NCI-H510A treated with DMSO at 0.1 percent for 48 hours (cell line): ENCODE measurements at places on chromosomes 1 and 21.
A peak's percentile ranks its signal among the peaks of the same experiment; 100 is the strongest.

DNA sequence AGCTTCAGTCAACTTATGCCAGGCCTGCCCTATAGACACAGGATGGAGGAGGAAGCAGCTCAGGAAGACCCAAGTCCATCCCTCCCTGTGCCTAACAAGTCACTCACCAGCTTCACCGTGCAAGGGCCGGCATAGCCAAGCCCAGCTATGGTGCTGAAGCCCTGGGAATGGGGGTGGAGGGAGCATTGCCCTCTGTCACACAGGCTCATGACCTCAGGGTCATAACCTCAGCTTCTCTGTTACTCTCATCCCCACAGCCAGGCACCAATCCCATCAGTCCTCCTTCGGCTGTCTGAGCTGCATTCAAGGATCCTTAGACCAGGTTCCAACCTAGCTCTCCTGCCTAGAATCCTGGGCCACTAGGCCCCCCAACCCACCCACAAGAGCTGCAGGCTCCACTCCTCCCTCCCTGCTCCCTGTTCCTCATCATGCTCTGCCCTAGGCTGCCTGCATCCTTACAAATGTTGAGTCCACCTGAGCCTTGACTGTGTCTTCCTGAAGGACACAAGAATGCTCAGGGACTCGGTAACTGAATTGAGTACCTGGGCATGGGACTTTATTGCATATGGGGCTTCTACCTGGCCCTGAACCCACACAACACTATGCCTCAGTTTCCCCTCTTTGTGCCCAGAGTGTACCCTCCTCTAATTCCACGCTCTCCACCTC, 1.7 kb downstream of the CD244 start:
- no peak for DNase-seq

DNA sequence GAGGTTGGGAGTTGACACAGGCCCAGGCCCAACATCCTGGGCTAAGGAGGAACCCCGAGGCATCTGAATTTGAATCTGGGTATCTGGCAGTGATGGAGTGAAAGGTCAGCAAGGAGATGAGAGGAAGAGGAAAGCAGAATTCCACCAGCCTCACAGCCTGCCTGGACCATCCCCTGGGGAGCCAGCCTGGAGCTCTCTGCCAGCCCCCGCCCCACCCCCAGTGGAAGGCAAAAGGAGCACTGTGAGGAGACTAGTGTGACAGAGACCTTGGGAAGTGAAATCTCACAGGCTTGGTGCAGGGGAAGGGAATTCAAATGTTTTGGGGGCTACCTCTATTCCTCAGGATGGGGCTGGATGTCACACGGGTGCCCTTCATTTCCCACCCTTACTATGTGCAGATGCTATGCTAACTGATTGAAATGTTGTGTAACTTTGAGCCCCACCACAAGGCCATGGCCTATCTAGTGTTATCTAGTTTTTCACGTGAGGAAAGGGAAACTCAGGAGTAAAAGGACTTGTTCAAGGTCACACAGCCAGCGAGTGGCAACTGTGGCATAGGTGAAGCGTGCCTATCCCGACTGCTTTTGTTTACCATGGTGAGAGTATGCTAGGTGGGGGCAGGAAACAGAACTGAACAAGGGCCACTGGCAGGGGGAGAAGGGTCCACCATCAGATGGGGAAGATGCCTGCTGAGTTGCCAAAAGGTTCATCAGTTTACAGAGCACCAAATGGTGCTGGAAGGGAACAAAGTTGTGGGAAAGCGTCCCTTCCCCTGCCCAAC, 29.8 kb downstream of the AHDC1 start:
- no peak for DNase-seq

DNA sequence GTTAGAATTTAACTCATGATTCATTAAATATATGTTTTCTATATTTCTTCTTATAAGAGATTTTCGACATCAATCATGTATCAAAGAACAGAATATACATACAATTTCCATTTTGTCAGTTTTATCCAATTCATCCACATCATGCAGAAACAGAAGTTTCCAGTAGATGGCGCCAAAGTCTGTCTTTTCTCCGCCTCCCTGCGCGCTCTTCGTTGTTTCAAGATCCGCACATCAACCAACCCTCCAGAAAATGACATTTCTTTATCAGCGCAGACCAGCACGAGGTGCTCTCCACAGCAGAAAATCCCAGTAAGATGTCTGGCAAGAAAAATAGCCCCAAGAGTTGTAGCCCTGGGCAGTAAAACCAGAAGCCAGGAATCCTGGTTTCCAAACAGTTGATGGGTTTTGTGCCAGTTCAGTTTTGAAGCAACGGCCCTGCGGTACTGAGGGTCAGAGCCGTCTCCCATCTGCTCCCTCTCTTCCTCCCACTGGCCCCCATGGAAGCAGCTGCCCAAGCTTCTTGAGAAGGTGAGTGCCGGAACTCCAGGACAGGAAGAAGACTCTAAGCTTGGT, 38.6 kb upstream of the GPR137B start:
- DNase-seq, result peak; percentile 44

- DNase-seq, result peak; percentile 61
Measured at GRCh38 chr1:209875515-209875914, 47.7 kb downstream of the UTP25 start.

- DNase-seq, result no peak
Measured at GRCh38 chr1:244789276-244789580, 46.2 kb upstream of the COX20 start.

DNA sequence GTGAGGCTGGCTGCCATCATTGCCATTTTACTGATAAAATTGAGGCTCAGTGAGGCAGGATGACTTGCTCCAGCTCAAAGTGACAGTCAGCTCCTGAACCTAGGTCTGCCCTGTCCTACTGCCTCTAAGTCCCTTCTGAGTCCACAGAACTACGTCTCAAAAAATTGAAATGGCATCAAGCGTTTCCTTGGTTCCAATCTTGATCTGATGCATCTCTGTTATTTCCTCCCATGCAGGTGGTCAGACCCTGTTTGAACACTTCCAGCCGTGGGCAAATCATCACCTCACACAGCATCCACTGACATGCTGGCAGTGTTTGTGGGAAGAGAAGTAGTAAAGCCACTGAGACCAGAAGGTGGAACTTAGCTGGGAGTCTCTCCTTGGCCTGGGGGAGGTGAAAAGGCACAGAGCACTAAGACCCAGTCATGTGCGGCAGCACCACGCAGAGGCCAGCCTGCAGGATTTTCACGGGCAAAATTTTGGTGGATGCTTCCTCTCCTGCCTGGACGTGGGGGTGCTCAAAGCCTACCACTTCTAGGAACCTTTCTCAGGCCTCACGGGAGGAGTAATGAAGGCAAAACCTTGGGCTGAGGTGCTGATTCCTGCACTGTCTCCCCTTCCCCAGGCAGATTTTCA, 7.8 kb upstream of the CPLANE2 start:
- DNase-seq, result no peak

DNA sequence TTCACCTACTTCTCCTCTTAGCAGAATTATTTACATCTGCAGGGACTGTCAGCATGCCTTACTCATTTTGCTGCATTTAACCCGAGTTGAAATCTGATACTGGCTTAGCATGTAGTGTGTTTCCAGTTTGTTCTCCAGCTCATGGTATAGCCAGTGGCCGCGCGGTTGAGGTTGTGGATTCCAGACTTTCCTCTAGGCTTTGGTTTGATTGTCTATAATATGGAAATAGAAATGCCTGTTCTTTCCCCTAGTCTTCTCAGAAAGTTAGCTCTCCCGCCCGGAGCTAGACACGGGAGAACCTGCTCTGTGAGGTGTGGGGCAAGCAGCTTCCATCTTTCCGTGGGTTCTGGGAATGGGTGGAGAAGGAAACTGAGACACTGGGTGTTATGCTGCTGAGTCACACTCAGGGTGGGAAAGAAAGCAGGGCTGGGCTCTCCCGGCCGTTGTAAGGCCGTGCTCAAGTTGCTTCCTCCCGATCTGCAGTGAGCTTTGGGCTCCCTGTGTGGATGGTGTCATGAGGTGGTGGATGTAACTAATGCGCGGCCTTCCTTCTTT, 206.8 kb upstream of the TMEM51 start:
- DNase-seq, result no peak

GRCh38 chr21:45718413-45718812, 74.9 kb downstream of the PCBP3 start:
- no peak for DNase-seq

GRCh38 chr21:26449161-26449560, 123.9 kb downstream of the CYYR1 start:
- no peak for DNase-seq

- DNase-seq, result peak; percentile 14
Measured at GRCh38 chr1:64505232-64505943, 35.5 kb downstream of the CACHD1 start.

GRCh38 chr1:245825128-245825901, 670.5 kb downstream of the KIF26B start:
- no peak for DNase-seq

DNA sequence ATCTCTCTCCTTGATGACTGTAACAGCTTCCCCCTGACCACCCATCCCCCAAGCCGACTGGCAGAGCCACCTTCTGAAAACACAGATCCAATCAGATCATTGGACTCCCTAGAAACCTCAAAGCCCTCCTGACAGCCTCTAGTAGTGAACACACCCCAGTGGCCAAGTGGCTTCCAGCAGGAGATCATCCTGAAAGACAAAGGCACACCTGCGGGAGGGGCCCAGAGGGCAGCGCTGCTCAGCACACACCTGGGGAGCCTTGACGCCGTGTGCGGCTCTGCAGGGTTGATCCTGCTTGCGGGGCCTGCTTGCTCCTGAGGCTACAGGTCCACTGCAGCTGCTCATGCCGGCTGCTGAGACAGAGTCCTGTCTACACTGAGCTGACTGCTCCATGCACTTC, 41.5 kb downstream of the SLC66A1 start:
- DNase-seq, result peak; percentile 93

- no peak for DNase-seq
Measured at GRCh38 chr1:171460018-171460620, 25.2 kb upstream of the PRRC2C start.

DNA sequence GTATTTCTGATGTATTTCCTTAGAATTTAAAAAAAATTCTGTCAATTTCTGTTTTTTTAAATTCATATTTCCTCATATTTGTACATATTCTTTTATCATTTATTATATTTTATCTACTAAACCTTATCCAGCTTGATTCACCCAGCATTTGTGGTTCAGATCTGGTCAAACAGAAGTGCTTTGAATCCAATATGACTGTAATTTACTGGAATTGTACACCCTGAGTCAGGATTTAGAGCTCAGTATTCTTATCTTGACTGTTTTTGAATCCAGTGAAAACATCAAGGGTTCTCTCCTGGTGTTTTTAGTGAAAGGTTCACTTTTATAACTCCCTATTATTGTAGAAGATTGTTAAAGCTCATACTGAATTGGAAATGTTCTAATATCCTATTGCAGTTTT, 1077.0 kb upstream of the NCAM2 start:
- no peak for DNase-seq

GRCh38 chr1:61224609-61225008, 142.2 kb downstream of the NFIA start:
- peak; percentile 19 for DNase-seq

GRCh38 chr1:1285102-1285571, 4.9 kb downstream of the SCNN1D start:
- DNase-seq, result no peak

- DNase-seq, result no peak
Measured at GRCh38 chr1:2866422-2867086, 65.1 kb upstream of the TTC34 start.

DNA sequence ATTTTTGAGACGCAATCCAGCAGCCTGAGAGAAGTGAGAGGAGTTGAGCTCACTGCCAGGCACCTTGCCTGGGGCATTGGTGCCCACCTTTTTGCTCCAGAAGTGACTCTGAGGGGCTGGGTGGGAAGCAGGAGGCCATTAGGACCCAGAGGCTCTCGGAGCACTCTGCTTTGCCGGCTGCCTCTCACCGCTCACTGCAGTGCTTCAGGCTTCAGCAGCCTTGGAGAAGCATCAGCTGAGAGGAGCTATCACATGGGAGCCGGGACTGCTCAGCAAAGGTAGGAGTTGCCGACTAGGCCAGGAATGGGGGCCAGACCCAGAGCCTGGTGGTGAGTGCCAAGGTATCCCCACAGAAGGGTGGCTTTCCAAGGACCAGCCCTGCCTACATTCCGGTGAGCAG, at the start of gene GPR61:
Gene GPR61, plus strand, starts transcription at position 197 of the 400 bp plus-strand sequence. CDS start 3,151 bp downstream, outside the sequence.
- DNase-seq, result no peak

DNA sequence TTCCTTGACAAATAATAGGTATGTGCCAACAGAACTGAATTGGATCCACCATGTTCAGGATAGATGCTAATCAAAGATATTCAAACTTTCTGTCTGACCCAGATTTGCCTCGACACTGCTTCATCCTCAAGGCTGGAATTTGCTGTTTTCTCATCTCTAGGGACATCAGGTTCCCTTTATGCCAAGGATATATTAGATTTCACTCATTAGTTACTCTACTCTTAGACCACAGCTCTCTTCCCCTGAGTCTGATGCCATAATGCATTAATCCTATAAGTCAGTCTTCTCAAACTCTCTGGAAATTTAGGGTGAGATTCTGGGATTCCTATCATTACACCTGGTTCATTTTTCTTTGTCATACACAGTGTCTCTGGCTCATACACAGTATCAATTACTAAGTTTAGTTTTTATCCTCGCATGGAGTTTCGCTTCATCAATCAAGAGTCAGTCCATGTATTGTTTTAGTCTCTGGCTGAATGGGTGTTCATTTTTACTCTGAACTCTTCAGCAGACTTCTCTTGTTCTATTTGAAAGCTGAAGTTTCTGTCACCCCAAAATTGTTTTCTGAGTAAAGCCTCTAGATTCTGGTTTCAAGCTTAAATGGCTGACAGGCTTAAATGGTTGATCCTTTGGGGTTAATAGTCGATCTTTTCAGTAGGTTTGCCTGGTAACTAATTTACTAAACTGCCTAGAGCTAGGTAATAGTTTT, 9.3 kb upstream of the DCAF6 start:
- no peak for DNase-seq

DNA sequence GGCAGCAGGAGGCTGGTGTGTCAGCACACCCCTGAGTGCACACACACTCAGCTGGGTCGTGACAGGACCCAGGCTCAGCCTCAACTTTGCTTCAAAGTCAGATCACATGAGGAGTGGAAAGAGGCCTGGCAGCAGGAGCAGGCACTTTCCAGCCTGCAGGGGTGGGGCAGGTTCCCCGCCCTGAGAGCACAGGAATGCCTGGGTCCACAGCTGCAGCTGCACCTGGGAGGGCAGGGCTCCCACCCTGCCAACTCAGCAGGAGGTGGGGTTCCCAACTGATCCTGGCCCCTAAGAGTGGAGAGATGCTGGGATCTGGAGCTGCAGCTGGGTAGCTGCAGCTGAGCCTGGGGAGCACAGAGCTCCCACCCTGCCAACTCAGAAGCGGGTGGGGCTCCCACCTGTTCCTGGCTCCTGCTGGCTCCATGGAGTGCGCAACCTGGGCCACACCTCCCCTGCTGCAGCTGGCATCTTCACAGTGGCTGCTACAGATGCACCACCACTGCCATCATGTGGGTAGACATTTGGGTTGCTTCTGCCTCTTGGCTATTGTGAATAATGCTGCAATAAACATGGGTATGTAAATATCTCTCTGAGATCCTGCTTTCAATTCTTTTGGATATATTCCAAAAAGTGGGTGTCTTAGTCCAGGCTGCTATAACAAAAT, 415.4 kb downstream of the TTLL7 start:
- DNase-seq, result peak; percentile 71

- DNase-seq, result no peak
Measured at GRCh38 chr1:202580619-202581018, 129.6 kb downstream of the SYT2 start.

DNA sequence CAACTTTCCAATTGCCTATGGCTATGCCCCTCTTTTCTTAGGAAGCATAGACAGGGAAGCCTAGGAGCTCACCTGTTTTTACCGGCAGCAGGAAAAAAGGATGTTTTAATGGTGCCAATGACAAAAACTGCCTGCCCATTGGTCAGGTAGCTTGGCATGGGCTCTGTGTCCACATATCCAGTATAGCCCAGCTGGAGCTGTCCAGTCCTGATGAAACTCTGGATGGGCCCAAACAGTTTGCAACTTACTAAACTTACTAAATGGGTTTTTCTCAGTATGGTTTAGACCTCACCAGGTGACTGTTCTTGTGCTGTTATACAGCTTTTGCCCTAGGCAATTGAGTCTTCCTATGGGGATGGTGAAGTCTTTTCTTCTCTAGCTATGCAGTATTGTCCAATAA, 711.2 kb downstream of the AMY1C start:
- no peak for DNase-seq
